Right lobe of liver (tissue), 6 donors: ENCODE measurements at places on chromosomes 7 and 10.
A peak's percentile ranks its signal among the peaks of the same experiment; 100 is the strongest.

- DNase-seq: no peak
Observed at GRCh38 chr7:32289651-32290414, 200.3 kb downstream of the LSM5 start.

DNA sequence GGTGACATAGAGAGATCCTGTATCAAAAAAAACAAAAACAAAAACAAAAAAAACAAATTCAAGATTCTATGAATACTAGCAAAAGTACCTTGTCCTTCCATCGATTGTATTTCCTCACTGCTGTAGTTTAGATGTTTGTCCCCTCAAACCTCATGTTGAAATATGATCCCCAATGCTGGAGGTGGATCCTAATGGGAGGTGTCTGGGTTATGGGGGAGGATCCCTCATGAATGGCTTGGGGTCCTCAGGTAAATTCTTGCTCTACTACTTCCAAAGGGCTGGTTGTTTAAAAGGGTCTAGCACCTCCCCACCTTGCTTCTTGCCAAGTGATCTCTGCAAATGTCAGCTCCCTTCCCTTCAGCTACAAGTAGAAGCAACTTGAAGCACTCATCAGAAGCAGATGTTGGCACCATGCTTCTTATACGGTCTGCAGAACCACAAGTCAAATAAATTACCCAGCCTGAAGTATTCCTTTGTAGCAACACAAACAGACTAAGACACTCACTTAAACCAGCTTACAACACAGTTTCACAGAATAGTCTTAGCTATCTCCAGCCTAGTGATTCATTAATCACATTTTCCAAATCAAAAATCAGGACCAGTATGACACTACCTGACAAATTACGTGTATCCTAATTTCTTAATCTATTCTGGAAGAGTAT, 20.7 kb downstream of the ABI1 start:
- DNase-seq: no peak

DNA sequence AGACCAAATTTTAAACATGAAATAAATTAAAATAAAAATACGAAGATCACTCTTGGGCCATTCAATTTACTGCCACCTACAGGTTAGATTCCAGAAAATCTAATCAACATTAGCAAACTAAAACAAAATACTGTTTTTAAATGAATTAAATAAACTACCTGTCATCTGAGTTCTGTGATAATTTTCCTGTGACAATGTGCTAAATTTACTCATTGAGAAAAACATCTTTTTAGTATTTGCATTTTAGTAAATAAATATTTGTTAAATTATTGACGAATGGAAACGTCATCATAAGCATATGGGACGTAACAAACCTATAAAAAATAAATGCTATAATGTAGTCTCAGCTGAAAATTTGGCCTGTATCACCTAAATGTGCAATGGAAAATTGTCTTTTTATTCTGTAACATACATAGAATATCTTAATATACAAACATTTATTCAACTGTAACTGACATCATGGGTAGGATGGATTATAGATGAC, 72.1 kb downstream of the ITGB8 start:
- DNase-seq: no peak

DNA sequence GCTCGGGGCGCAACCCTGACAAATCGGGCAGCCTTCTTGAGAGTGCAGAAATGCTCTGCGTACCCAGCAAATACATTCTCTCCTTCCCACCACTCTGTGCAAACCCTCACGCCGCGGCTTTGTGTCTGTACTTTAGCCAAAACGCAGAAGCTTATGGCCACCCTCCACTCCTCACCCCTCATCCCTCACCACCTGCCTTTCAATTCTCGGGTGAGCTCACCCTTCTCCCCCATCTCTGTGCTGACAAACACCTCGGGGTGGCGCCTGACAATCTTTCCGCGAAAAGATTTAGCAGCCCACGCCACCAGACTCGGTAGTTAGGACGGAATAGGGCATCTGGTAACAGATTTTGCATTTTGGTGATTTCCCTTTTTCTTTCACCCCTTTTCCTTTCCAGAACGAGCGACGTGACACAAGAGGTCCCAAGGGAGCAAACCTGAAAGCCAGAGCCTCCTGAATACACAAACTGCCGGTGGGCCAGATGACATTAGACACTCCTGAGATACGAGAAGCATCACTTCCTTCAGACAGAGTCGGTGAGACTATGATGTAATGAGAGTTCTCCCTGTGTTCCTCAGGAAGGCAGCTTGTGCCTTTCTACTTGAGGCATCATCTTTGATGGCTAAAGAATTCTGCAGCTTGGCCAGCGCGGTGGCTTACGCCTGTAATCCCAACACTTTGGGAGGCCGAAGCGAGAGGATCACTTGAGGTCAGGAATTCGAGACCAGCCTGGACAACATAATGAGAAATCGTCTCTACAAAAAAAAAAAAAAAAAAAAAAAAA, 671 bp upstream of the ATAD1 start:
- peak; percentile 49 for DNase-seq

- DNase-seq: peak; percentile 28
Observed at GRCh38 chr10:49625411-49625810, 11.6 kb downstream of the CHAT start.

DNA sequence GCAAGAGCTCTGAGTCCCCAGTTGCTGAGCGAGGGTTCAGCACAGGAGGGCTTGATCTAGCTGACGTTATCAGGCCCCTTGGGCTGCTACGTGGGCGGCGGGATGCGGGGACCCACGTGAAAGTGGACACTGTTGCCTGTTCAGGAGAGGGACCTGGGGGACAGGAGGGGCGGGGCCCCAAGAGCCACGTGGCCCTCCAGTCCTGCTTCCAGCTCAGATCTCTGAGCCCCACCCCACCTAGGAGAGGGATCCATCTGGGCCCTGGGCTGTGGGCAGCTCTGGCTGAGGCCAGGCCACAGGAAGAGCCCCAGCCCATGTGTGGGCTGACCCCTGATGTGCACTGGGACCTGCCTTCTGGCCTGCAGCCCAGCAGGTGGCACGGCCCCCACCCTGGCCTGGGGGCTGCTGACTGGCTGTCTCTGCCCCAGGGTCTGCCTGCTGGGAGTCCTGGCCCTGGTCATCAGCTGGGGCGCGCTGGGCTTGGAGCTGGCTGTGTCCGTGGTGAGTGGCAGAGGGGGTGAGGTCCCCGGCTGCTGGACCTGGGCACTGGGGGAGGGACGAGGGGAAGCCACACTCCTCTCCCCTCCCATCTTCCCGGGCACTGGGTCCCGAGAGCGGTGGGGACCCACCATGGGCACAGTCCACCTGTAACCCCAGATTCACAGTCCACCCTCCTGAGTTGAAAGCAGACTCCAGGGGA, 17.5 kb downstream of the TTYH3 start:
- no peak for DNase-seq

DNA sequence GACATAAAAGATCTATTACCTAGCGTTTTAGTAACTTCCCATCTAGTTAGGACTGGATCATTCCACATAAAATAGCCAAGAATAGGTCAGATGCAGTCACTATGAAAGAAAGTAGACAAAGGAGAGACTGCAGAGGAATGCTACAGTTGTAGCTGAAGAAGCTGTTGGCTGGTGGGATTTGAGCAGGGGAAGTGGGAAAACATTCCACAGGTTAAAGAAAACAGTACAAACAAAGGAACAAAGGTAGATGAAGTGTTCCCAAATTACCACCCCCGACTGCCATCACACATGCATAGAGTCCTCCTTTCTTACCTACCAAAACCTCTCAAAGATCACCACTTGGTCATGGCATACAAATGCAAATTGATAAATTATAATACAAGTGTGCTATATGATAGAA, 41.8 kb downstream of the DLD start:
- DNase-seq: no peak

- no peak for DNase-seq
Observed at GRCh38 chr7:139264220-139264619, 33.2 kb downstream of the UBN2 start.

DNA sequence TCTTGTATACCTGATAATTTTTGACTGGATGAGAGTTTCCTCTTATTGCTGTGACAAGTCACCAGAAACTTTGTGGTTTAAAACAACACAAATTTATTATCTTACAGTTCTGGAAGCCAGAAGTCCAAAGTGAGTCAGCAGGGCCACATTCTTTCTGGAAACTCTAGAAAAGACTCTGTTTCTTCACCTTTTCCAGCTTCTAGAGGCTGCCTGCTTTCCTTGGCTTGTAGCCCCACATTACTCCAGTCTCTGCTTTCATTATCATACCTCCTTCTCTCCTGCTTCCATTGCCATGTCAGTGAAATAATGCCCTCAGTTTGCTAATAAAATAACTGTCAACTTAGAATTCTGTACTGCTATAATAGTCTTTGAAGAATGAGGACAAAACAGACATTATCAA, 65.3 kb downstream of the VCL start:
- no peak for DNase-seq

GRCh38 chr7:111829221-111829620, 266.9 kb upstream of the IMMP2L start:
- DNase-seq: no peak

- no peak for DNase-seq
Observed at GRCh38 chr10:37765216-37765615, 92.2 kb downstream of the ZNF248 start.

DNA sequence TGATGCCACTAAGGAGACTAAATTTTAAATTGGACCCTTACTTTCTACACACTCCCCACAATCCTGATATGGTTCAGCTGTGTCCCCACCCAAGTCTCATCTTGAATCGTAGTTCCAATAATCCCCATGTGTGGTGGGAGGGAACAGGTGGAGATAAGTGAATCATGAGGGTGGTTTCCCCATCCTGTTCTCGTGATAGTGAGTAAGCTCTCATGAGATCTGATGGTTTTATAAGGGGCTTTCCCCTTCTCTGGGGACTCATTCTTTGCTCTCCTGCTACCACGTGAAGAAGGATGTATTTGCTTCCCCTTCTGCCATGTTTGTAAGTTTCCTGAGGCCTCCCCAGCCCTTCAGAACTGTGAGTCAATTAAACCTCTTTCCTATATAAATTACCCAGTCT, 18.4 kb upstream of the BET1 start:
- DNase-seq: no peak

DNA sequence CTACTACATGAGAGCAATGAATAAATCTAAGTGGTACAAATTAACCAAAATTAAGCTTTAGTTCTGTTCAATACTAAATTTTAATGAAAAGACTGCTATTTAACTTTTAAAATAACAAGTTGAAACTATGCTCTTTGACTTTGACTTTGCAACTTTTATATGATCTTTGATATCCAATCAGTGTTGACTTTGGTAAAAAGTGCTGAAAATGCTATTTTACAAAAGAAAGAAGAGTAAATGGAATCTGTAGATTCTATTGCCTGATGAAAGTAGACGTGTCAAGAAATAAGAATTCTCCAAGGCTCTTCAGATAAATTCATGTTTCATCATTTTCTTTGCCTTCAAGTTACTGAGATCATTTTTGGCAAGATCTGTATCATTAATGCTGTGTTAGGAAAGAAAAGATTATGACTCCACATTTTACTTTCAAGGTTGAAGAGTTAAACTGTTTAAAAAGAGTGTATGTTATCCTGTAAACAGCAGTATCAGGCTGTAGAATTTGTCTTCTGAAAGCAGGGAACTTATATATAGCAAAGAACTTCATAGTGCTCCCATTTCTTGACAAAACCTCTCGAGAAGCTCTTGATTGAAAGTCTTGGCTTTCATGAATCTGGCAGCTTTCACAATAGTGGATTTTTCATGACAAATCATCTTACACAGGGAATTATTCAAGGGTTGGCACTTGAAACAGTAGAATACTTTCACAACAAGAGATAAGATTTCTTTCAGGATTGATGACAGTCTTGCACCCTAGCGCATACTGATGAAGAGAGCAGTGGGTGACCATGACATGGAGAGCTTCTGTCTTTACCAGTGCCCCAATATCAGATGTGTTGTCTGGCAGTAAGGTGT, 72.1 kb downstream of the PTEN start:
- DNase-seq: no peak

- no peak for DNase-seq
Observed at GRCh38 chr7:116772423-116772863, 89.9 kb upstream of the CAPZA2 start.

GRCh38 chr7:36644625-36645422, 79.5 kb downstream of the AOAH start:
- DNase-seq: no peak

GRCh38 chr10:102642736-102643335, 1.4 kb upstream of the TRIM8 start:
- peak; percentile 83 for DNase-seq

GRCh38 chr10:101067356-101068083, 5.7 kb downstream of the KAZALD1 start:
- DNase-seq: peak; percentile 75

DNA sequence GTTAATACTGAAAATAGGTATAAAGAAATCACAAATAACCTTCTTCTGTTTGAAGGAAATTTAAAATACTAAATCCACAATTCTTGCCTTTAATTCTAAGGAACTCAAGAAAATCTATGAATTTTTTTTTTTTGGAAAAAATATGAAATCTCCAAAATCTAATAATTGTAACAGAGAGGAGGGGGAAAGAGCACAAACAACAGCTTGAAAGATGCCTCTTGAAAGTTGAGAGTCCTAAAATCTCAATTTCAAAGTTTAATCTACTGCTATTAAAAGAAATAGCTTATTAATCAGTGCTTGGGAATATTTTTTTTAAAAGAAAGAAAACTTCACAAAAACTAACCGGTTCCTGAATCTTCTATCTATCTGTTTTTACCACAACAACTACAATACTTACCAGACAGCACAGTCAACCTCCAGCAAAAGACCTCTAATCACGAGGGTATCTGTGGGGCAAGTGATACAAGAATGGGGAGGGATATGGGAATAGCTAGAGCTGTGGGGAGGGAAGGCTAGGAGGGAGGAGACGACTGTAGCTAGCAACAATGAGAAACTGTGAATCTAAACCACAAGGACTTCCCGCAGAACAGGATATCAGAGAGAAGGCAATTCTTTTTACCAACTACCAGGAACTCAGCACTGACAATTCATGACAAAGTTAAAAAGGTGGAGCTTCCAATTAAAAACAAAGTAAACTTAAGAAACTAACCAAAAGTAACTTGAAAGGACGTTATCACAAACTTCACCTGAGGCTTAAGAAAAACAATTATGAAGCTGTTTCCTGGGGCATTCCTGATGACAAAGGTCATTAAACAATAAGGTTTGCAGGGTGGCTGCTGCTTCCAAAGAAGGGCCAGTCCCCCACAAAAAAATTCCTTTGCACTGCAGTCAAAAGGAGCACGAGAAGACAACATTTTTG, at the start of gene USP54:
Gene USP54, minus strand, starts transcription at position 462 of the 919 bp plus-strand sequence. CDS start 15,684 bp downstream, outside the sequence.
- no peak for DNase-seq

GRCh38 chr10:114367351-114368056, 36.8 kb downstream of the AFAP1L2 start:
- no peak for DNase-seq

- DNase-seq: no peak
Observed at GRCh38 chr7:1106063-1106792, 18.3 kb downstream of the GPER1 start.

GRCh38 chr10:60125895-60126294, 219.5 kb upstream of the CCDC6 start:
- no peak for DNase-seq

GRCh38 chr10:129171812-129172211, 295.2 kb upstream of the MGMT start:
- DNase-seq: no peak
